ENCODE measurements at places on chromosomes 2 and 18.

- DNase-seq: no peak
Observed at GRCh38 chr2:212409560-212409959, 129.0 kb downstream of the ERBB4 start.

DNA sequence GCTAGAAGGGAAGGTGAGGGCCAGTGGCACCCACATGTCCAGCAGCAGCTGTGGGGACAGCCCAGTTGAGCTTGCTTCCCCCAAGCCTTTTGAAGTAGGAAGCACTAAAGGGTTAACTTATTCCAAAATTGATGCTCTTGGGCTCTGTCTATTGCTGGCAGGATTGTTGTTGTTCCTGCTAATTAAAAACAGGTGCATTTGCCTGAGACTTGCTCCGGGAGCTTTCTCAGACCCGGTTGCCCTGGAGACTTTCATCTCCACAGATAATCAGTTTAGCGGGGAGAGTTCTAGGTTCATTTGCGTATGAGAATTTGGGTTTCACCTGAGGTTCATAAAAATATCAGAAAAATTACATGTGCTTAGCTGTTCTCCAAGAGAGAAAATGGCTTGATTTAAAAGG is 277.3 kb downstream of the LRATD1 start:
- no peak for DNase-seq

DNA sequence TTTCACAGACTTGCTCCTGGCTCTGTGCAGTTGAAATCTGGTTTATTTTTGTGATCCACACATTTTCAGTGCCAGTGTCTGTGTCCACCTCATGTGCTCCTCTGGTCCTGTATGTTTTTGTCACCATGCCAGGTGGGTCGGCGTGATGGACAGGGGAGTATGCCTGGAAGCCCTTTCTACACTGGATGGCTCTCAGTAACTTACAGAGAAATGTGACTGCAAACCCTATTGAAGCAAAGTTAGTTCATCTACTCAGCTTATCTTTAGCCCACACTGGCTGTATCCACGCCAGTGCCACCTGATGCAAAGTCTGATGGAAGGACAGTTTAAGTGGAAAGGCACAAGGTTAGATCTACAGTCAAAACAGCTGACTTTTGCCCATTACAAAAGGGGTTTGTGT is 4.3 kb downstream of the IMPA2 start:
- no peak for DNase-seq

- DNase-seq: no peak
Observed at GRCh38 chr18:66687635-66688034, 83.7 kb upstream of the CDH19 start.

GRCh38 chr2:64837116-64837731 is 152.0 kb upstream of the SLC1A4 start:
- no peak for DNase-seq

GRCh38 chr2:197322143-197322542 is 11.6 kb upstream of the ANKRD44 start:
- no peak for DNase-seq

DNA sequence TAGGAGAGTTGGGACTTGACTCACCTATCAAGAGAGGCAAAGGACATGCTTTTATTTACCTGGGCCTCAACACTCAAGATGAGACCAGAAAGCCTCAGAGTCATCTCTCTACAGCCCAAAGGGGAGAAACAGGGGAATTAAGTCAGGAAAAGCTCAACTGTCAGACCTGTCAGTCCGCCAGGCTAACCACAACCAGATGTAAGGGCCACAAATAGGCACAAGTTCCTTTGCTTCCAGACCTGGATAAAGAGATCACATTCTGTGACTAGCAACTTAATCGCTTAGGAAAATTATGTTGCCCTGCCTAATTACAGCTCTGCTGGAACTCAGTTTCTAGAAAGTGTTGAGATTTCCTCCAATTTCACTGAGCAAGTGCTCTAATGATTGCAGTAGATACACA is 67.9 kb downstream of the ANKRD44 start:
- no peak for DNase-seq

DNA sequence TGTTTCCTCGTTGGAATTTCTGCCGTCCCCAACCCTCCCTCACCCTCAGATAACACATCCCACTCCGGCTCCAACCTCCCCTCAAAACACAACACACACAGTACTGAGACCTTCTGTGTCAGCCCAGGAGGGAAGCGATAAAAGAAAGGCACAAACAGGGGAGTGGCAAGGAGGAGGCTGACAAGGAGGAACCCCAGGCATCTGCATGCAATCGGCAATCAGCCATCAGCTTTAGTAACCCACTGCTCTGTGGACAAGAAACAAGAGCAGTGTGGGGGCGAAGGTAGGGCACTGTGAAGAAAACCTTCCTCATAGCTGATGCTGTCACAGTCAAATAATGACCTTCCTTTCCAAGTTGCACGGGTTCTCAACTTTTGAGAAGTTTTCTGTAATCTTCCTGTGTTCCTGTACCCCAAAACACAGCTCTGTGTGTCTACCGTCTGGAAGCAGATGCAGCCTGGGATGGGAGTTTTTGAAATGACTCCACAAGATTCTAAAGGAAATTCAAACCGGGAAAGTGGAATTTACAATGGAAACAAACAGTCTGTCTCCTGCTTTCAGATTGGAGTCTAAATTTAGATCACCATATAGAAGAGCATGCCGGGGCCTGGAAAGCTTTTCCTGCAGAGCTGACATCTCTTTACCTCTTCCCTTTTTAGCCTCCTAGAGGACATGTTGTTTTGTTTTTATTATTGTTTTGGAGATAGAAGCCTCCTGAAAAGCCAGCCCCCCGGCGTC is 16.4 kb upstream of the LPIN2 start:
- no peak for DNase-seq

DNA sequence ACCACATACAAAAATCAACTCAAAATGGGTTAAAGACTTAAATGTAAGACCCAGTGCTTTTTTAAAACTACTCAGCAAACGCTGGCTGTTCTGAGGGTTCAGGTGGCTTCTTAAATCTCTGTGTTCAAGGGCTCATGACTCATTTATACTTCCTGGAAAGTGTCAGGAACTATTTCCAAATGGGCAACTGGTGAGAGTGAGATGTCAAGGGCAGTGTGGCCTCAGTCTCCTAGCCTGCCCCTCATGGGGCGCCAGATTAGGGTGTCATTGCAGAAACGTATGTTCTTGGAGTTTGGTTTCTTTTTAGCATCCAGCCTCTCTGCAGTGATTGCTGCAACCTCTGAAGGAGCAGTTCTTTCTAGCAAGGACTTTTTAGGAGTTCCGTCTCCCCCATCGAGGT is 485.4 kb downstream of the TNS1 start:
- no peak for DNase-seq

- DNase-seq: no peak
Observed at GRCh38 chr18:29003194-29003593, 826.3 kb upstream of the CDH2 start.

GRCh38 chr2:152097801-152098495 is 896 bp downstream of the CACNB4 start:
- peak; percentile 63 for DNase-seq

GRCh38 chr2:1664076-1664605 is 80.2 kb downstream of the PXDN start:
- DNase-seq: no peak

All from GM03348 (cell line).